ENCODE measurements at places on chromosomes 11 and 22.

DNA sequence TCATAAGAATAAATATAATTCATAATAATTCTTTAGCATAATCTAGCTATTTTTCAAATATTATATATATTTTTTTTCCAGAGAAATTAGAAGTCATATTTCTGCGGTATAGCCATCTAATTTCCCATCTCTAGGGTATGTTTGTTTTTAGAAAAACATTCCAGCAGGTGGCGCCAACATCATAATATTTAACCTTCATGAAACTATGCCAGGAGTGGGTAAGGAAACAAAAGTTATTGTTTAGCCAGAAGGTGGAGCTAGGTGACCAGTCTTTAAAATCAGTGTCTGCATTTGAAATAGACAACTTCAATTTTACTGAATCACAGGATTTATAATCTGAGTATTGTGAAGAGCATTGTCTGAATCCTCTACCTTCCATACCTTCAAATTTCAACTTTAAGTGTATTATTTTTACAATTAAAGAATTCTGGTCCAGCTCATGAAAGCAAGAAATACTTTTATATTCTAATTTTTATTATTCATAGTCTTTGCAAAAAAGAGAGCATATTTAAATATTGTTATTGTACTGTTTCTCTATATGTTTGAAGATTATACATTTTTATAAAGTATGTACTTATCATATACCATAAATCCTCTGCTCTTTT, 15.7 kb upstream of the CCDC179 start:
- peak; percentile 53 for ATAC-seq

DNA sequence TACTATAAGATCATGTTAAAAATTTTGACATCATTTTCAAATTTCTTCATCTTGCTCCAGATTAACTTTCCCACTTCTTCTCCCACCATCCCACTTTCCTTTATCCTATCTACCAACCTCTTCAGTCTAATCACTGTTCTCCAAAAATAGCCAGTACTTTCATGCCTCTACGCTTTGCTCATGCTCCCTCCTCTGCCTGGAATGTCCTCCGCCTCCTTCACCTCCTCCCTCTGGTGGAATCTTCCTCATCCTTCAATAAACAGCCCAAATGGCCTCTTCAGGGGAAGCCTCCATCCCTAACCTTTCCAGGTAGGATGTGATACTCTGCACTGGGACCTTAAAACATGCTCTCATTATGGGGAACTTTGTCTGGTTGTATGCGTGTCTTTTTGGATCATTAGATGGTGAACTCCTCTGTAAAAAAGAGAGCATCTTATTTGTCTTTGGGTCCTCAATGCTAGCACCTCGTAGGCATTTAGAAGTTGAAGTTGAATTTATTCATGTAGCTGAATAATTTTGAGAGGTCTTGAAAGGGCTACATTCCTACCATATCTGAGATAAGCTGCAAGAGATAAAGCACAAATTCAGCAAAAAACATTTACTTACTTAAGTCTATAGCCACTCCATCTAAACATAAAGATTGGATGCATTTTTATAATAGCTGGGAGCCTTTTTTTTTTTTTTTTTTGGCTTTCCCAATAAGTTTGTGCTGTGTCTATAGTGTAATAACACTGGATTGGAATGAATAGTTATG, 8.0 kb upstream of the CSRP3 start:
- no peak for ATAC-seq

GRCh38 chr11:30510750-30511149, 75.4 kb downstream of the MPPED2 start:
- no peak for ATAC-seq

DNA sequence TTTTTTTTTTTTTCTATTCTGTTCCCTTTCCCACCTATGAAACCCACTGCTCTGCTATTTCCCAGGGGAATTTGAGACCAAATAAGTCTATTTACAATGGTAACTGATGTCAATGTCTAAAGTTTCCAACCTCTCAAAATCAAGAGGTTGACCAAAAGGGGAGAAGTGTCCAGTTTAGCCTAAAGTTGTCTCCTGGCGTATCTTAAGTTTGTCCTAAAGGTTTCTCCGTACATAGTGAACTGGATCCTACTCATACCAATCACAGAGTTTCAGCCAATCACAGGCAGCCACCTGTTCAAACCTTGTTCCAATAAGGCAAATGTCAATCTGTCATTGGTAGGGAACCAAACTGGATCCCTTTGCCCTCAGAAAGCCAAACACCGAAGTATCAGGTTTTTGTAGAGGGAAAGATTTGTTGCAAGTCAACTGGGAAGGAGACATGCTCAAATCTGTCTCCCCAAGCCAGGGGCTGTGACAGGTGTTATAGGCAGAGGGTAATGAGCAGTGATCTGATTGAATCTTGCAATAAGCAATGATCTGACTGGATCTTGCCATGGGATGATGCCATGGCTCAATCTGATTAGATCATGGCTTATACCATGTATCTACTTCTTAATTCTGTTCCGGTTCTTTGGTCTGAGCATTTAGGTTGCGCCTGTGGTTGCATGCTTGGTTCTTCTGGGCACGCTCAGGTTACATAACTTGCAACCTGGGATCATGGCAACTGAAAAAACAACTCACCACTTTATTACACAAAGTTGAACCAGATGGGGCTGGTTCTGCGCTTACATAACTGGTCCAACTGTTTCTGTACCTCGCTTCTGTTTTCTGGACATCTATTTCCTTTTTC, 1.1 kb upstream of the VPS37C start:
- ATAC-seq = no peak

DNA sequence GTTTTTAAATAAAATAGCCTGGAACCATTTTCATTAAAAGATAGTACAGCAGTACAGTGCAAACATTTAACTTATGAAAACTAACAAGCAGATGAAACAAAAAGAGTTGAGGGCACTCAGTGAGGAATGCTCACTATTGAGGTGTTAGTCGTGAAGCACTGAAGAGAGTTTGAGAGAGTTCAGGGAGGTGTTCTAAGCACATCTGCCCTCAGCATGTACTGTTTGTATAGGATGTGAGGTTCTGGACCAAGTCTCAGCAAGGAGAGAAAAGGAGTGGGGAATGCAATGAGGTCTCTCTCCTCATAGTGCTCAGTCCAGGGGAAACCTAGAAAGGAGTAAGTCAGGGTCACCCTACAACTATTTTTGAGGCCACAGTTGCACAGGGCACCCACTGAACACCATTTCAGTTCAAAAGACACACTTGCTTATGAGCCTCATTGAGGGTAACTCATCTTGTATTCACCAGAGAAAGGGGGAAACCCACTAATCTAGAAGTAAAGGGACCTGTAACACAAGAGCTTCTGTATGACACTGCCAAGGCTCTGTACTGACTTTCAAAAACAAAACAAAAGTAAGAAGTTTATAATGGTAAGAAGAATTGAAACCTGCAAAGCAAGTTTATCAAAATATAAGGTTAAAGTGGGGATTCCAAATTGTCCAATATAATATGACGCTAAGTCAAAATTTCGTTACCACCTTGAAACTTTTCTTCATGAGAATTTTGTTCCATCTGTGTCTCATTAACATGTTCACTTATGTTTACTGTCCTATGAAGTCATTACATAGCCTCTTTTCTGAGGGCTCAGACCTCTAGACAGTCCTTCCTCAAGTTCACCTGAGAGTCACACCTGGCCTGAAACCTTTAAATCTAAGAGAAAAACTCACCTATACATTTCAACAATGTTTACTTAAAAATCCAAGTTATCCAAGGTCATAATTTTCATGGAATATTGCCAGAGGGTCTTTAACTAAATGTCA, 275.3 kb downstream of the ETS1 start:
- no peak for ATAC-seq

DNA sequence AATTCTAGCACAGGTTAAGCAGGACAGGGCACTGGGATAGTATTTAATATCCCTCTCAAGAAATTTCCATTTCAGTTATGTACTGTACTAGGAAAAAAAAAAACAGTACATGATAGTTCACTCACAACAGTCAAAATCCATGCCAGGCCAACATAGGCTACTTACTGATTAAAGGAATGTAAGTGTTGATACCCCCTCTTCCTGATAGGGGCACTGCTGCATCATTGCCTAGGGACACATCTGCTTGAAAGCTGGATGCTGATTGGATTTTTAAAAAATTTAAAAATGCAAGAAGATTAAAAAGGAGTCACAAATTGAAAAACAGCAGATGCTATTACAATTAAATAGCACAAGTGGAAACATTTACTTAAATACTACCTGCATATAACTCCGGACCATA, 43.4 kb downstream of the APOL5 start:
- no peak for ATAC-seq

- ATAC-seq = no peak
These were observed 154.3 kb downstream of the NXPE2 start for GRCh38 chr11:114832532-114833125.

DNA sequence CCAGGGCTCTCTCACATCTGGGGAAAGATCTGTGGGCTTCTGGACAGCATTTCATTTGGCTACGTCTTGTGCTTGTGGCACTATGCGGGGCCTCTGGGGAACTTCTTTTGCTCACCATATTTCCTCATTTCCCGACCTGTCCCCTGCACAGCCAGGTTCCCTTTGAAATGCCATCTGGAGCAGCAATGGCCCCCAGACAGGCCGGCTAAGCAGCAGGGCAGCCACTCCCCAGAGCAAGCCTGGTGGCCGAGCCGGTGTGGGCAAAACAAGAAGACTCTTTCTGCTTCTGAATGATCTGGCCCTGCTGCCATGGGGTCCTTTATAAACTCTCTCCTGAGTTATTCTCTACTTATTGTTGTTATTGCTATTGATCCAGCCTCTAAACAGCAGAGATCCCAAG, 190.7 kb upstream of the NECTIN1 start:
- ATAC-seq = no peak

DNA sequence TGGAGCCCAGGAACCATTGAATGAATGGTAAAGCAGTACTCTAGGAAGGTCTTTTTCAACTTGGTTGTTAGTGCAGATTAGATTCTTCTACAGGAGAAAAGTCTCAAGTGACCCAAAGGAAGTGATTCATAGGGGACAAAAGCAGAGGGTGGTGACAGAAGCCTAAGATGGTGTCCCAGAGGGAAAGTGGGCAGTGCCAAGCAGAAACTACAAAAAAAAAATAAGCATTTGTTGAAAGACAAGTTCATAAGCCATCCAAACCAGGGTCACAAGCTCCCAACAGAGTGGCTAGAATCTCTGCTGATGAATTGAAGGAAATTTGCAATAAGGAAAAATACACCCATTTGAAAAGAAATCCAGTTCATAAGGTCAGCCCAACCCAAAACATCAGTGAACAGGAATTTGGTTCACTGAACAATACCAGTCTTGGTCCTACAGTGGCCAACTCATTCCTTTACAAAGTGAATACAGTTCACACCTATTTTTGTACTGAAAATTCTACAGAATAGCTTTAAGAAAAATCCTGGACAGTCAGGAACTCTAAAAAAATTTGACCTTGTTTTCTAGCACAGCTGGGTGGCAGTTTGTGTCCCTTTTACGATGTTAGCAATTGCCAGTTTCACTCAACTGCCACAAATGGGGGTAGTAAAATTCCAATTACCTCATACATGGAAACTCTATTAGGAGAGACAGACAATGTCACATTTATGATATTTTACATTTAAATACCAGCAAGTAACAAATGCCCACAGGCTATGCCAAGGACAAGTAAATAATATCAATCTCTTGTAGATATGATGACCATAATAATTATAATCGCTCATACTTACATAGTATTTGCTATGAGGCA, 21.6 kb upstream of the NUP160 start:
- ATAC-seq = peak; percentile 46

GRCh38 chr11:85483861-85484260, 143.3 kb downstream of the DLG2 start:
- ATAC-seq = no peak

GRCh38 chr11:44690651-44691050, 36.1 kb upstream of the TSPAN18 start:
- no peak for ATAC-seq

DNA sequence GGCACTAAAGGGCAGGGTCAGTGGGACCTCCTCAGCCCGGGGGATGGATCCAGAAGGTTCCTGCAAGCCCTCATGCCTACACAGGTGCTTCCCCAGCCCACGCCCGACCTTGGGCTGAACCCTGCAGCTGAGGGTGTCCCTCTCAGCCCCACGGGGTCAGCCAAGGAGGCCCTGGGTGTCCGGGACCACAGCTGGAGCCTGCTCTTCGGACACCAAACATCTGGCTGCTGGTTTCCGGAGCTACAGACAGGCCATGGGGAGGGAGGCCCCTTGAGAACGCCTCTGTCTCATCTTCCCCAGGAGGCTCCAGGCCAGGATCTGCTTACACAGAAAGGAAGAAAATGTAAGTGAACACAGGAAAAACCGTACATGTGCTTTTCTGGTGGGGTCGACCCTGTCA, 355.7 kb downstream of the MN1 start:
- peak; percentile 66 for ATAC-seq

GRCh38 chr11:27673979-27674663, 26.1 kb downstream of the BDNF start:
- no peak for ATAC-seq

- ATAC-seq = no peak
These were observed 23.3 kb upstream of the PHF21B start for GRCh38 chr22:45033136-45033535.

GRCh38 chr22:27175021-27175838, 517.8 kb downstream of the MIAT start:
- ATAC-seq = no peak

DNA sequence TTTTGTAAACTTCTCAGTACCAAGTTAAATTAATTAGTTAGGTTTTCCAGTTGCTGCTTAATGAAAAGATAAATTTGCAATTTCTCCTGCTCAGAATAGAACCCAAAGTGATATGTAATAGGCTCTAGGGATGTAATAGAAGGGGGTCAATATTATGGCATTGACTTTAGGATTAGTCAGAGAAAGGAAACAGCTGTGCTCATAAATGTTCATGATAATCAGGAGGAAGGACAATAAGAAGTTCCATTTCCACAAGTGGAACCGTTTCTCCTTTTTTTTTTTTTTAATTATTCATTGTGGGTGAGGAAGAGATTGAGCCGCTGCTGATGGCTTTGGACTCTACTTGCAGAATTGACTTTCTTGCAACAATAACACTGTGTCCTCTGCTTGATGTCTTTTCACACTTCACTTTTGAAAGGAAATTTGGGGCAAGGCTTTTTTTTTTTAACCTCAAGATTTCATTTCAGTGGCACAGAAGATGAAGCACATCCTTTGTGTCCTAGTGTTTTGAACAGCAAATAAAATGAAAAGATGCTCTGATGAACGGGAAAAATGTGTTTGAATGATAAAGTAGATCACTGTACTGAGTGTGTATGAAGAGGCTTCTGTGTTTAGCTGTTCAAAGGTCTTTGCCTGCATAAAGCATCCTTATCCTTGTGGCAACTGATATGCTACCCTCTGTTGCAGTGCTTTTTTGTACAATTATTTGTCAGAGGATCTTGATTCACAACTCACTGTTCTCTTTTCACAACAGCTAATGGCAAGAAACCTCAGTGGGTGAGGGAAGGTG, 62.4 kb downstream of the GAS2 start:
- no peak for ATAC-seq

- no peak for ATAC-seq
These were observed 185.3 kb upstream of the C11orf87 start for GRCh38 chr11:109236696-109237095.

- ATAC-seq = no peak
These were observed 3.7 kb downstream of the PHRF1 start for GRCh38 chr11:579830-580601.

DNA sequence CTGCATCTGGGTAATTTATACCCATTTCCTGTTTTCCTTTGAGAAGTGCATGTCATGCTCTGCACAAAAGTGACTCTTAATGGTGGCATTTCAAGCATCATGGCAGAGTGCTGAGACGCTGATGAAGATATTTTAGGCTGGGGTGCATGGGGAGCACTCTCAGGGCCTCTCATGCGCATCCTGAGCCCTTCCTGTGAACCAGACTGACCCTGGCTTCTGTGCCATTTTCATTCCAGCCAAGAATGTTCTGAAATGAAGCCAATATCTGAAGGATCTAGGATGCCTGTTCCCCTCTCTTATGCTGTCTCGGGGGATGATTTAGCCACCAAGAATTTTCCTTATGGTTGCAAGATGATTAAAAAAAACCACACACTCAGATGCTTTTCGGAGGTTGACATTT, 61.5 kb downstream of the MIAT start:
- no peak for ATAC-seq
